ENCODE measurements at places on chromosomes 7 and 10. TPM values are rescaled to one million over a fixed set of nuclear protein-coding genes. Genes with fewer than 3 reads are reported as not detected.

DNA sequence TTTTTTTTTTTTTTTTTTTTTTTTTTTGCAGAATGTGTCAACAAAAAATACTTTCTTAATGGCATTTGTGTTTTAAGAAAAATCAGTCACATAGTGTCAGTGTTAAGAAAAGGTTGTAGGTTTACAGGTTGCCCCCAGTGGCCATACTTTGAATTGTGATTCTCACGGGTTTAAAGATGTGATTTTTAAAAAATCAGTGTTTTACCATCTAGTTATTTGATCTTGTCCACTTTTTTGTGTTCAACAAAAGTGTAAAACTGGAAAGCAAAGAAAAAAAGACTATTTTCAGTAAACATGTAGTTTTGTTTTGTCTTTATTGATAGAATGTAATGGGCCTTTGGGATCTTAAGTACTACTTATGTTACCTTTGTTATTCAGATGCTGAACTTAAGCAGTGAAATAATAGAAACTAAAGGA lies 25.7 kb downstream of the SUV39H2 start:
- peaks cover 26% of the 10 kb centered on the region for H3K36me3 ChIP-seq
- H3K27me3 ChIP-seq, result no peaks in the 10 kb centered on the region
- no peaks in the 10 kb centered on the region for H3K4me1 ChIP-seq
- H3K27ac ChIP-seq, result no peak overlapping the region
- H3K4me3 ChIP-seq, result no peak overlapping the region

GRCh38 chr7:93006480-93007095 lies 111.2 kb downstream of the SAMD9 start:
- H3K27me3 ChIP-seq, result peaks cover 7% of the 10 kb centered on the region
- DNase-seq, result no peak
- no peaks in the 10 kb centered on the region for H3K36me3 ChIP-seq

DNA sequence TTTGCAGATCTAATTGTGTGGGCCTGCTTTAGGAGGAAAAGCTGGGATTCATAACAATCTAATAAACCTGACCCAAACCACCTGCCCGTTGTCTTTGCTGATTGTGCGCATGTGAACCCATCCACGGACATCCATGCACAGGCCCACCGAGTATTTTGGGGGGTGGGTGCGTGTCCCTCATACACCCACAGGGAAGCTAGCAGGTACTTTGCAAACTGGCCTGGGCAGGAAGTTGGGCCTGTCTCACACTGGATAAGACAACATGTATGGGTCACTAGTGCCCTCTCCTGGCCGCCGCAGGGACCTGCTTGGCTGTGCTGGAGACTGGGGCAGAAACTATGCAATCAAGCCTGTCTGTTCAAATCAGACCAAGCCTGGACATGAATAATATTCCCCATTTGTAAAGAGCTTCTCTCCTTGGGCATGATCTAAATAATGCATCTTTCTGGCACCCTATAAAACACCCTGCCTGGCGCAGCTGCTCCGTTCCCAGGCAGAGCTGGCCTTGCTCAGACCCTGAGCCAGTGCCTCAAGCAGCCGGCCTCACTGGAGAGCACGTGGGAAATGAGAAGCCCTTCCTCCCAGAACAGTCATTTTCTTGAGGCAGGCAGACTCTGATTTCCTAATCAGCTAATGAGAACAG lies 15.8 kb downstream of the ECHDC3 start:
- no peak overlapping the region for H3K27ac ChIP-seq
- H3K36me3 ChIP-seq, result no peaks in the 10 kb centered on the region
- H3K27me3 ChIP-seq, result no peaks in the 10 kb centered on the region
- no peak overlapping the region for H3K4me3 ChIP-seq
- no peaks in the 10 kb centered on the region for H3K4me1 ChIP-seq

DNA sequence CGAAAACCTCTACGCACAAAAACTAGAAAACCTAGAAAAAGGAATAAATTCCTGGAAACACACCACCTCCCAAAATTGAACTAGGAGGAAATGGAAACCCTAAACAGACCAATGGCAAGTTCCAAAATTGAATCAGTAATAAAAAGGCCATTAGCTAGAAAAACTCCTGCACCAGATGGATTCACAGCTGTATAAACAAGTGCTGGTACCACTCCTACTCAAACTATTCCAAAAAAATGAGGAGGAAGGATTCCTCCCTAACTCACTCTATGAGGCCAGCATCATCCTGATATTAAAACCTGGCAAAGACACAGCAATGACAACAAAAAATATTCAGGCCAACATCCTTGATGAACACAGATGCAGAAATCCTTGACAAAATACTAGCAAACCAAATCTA lies 228.2 kb downstream of the CHRM2 start:
- no peak overlapping the region for H3K4me3 ChIP-seq
- no peak overlapping the region for H3K27ac ChIP-seq
- no peak for DNase-seq

DNA sequence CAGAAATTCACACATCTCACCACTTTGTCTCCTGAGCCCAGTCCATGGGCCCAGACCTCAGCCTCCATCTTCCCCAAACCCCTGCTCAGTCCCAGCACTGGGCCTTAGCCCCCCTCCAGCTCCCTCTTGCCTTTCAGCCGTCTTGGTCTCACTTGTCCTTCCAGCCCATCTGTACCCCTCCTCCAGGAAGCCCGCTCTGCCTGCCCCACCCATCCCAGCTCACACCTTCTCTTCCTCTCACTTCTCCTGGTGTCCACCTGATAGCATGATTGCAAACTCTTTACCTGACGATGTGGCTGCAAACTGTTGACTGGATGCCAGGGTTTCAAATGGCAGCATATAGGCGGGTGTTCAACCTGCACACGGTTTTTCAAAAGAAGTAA lies 96.6 kb downstream of the RGS10 start:
- no peaks in the 10 kb centered on the region for H3K27me3 ChIP-seq
- H3K36me3 ChIP-seq, result peaks cover 20% of the 10 kb centered on the region
- no peaks in the 10 kb centered on the region for H3K4me1 ChIP-seq
- no peak for DNase-seq
- H3K4me3 ChIP-seq, result no peak overlapping the region

Gene VAX1
- total RNA-seq, result not detected

DNA sequence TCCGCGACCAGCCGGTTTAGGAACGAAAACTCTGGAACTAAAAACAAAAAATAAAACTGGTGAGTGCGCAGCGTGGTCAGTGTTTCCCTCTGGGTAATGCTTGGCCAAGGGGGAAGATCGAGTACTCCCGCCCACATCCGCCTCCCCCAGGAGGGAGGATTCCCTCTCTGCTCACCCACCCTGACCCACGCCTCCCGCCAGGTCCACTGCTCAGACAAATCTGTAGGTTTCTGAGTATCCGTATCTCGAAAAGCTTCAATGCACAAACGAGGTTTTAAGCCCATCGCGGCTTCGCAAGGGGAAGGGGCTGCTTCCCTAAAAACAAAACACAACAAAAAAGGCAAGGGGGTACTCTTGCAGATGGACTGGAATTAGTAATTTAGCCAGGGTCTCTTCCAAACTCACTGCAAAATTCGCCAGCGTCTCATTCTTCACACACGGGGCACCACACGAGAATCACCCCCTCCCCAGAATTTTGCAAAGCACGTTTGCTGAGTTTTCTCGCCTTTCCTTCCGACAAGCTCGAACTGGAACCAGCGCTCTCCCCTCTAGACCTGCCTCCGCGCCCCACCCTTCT lies 75.2 kb downstream of the INSIG1 start:
- H3K36me3 ChIP-seq, result no peaks in the 10 kb centered on the region
- H3K27me3 ChIP-seq, result peaks cover 28% of the 10 kb centered on the region
- no peak overlapping the region for H3K27ac ChIP-seq
- H3K4me3 ChIP-seq, result no peak overlapping the region
- H3K4me1 ChIP-seq, result peaks cover 36% of the 10 kb centered on the region
- DNase-seq, result no peak

- H3K4me1 ChIP-seq, result no peaks in the 10 kb centered on the region
- no peak overlapping the region for H3K4me3 ChIP-seq
- H3K36me3 ChIP-seq, result no peaks in the 10 kb centered on the region
- no peak for DNase-seq
- H3K27ac ChIP-seq, result no peak overlapping the region
These were observed 11.6 kb downstream of the CRPPA start for GRCh38 chr7:16409777-16410176.

Gene CFTR
- total RNA-seq, result not detected

- DNase-seq, result peak; percentile 50
- no peak overlapping the region for H3K4me3 ChIP-seq
- no peak overlapping the region for H3K27ac ChIP-seq
- no peaks in the 10 kb centered on the region for H3K27me3 ChIP-seq
These were observed 110.8 kb downstream of the ARHGAP22 start for GRCh38 chr10:48494073-48494472.

DNA sequence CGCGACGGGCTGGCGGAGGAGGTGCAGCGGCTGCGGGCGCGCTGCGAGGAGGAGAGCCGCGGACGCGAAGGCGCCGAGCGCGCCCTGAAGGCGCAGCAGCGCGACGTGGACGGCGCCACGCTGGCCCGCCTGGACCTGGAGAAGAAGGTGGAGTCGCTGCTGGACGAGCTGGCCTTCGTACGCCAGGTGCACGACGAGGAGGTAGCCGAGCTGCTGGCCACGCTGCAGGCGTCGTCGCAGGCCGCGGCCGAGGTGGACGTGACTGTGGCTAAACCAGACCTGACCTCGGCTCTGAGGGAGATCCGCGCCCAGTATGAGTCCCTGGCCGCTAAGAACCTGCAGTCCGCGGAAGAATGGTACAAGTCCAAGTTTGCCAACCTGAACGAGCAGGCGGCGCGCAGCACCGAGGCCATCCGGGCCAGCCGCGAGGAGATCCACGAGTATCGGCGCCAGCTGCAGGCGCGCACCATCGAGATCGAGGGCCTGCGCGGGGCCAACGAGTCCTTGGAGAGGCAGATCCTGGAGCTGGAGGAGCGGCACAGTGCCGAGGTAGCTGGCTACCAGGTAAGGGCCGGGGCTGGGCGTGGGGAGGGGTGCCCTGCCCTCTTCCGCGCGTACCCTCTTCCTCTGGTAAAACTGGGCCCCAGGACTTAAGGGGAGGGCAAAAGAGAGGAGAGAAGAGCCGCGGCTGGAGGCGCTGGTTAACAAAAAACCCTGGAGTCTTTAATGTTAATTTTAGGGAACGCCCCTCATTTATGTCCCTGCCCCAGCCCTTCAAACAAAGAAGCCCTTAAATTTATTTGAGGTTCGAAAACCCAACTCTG lies 987 bp downstream of the INA start:
- no peaks in the 10 kb centered on the region for H3K36me3 ChIP-seq
- peaks cover 27% of the 10 kb centered on the region for H3K27me3 ChIP-seq
- no peak overlapping the region for H3K4me3 ChIP-seq

GRCh38 chr7:92815412-92815811 lies 21.0 kb downstream of the CDK6 start:
- peaks cover 2% of the 10 kb centered on the region for H3K36me3 ChIP-seq
- H3K27me3 ChIP-seq, result no peaks in the 10 kb centered on the region
- no peak overlapping the region for H3K4me3 ChIP-seq

GRCh38 chr10:132299371-132300336 lies 8.1 kb downstream of the STK32C start:
- H3K27ac ChIP-seq, result no peak overlapping the region
- H3K4me3 ChIP-seq, result no peak overlapping the region
- DNase-seq, result no peak
- no peaks in the 10 kb centered on the region for H3K36me3 ChIP-seq
- H3K27me3 ChIP-seq, result no peaks in the 10 kb centered on the region
